NCI-H226 (cell line): ENCODE measurements at places on chromosomes 2 and 18.

GRCh38 chr2:226862623-226863022 lies 26.8 kb downstream of the RHBDD1 start:
- no peak for DNase-seq

- DNase-seq: no peak
Measured at GRCh38 chr18:37361335-37362157, 204.1 kb downstream of the CELF4 start.

DNA sequence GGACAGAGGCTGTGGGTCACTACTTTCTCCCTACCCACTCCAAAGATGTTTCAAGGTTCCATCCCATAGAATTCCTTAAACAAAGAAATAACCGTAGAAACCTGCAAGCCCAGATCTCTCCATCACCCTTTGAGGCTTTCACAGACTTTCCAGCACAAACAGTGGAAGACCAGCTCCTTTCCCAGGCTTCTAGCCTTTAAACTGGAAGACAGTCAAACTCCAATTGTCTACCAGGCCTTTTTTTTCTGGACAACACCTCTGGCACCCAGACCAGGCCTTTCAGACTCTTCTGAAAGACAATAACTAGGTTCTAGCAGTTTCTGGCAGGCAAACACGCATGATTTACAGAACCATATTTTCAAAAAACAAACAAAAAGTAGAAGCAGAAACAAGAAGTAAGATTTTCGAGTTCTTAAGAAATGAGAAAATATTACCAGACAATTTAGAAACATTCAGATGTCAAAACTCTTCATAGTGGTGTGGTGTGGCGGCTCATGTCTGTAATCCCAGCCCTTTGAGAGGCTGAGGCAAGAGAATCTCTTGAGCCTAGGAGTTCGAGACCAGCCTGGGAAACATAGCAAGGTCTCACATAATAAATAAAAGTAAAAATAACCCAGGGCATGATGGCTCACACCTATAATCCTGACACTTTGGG lies 106.8 kb upstream of the MSH2 start:
- no peak for DNase-seq

DNA sequence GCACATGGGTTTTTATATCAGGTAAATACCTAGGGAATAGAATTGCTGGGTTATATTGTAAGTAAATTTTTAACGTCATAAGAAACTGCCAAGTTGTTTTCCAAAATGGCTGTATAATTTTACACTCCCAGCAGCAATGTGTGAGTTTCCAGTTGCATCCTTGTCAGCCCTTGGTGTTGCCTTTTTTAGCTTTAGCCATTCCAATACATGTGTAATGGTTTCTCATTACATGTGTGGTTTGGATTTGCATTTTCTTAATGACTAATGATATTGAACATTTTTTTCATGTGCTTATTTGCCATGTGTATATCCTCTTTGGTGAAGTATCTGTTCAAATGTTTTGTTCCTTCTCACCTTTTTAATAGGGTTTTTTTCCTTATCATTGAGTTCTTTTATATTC lies 70.8 kb downstream of the ABI2 start:
- DNase-seq: no peak

DNA sequence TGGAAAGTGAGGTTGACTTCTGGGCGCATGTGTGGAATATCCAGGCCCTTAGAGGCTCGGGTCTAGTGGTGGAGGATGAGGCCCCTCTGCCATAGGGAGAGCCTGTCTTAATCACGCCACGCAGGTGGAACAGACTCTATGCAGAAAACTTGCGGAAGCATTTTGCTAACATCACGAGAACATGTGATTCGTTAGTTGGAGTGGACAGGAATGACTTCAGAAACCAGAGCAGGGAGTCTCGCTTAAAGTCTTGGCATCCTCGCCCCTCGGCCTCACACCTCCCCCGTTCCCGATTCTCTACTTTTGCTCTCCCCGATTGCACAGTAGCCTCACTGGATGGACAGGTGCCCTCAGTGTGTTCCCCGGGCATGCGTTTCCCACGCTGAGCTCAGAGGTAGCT lies 333.4 kb downstream of the GBX2 start:
- no peak for DNase-seq

DNA sequence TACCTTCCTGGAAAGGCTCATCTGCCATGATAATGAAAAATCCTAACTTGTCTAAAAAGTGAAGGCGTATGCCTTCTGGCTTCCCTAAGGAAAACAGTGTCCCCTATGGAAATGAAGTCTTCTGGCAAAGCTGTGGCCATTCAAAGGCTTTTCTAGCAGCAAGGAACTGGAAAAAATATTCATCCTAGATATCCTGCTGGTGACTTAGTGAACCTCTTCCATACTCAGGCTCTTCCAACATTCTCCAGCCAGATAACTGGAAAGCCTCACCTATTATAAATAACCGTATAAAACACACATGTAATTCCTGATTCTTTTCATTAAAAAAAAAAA lies 84.7 kb downstream of the RBMS1 start:
- DNase-seq: no peak

GRCh38 chr2:145503511-145503910 lies 983.6 kb upstream of the ZEB2 start:
- no peak for DNase-seq

GRCh38 chr2:138779781-138780445 lies at the start of gene NXPH2:
TSS of gene NXPH2 (minus strand) at chr2:138780390. CDS start at chr2:138780241, 149 bp downstream.
- no peak for DNase-seq

DNA sequence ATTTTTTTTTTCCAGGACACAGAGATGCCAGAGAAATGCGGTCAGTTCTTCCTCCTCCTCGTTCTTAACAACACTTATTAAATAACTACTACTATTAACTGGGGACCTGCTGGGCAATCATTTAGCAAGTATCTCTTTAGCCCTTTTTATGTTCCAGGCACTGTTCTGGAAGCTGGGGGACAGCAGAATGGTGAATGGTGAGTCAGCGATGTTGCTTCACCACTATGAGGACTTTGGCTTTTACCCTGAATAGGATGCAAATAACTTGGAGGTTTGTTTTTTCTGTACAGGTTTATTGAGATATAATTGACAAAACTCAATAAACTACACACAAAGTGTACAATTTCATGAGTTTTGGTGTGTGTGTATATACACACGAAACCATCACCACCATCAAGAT lies 179.9 kb upstream of the MSH6 start:
- no peak for DNase-seq

- no peak for DNase-seq
Measured at GRCh38 chr18:67876871-67877270, 360.4 kb upstream of the DSEL start.

GRCh38 chr2:17542471-17542870 lies 2.0 kb downstream of the VSNL1 start:
- no peak for DNase-seq

- no peak for DNase-seq
Measured at GRCh38 chr18:53755914-53756609, 468.4 kb downstream of the MBD2 start.

DNA sequence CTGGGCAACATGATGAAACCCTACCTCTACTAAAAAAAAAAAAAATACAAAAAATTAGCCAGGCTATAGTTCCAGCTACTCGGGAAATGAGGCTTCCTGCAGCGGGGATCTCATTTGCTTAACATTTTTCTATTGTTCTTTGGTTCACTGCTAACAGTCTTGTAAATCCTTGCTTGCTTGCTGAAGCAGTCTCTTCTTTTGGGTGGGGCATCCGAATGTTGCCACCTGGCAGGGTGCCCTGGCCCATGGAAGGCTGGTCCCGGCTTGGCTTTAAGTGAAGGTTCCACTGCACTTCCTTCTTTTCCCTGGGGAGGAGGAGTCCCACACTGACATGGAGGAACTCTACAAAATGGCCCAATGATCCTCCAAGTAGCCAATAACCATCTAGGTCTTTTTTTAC lies 6.0 kb upstream of the ANKRD29 start:
- no peak for DNase-seq

DNA sequence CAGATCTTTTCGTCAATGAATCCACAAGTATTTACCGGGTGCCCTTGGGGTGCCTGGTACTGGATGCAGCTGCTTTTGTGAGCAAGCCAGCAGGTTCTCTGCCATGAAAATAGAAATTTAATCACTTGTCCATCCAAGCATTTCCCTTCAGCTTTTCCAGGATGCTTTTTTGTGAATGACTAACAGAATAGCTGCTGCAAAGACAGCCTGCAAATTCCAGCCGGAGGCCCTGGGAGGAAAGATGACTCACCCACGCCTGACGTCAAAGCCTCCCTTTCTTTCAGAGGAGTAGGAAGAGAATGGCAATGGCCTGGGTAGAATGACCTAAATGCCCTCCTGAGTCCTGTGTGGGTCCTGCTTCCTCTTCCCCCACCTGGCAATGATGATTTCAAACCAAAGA lies 111.9 kb downstream of the AP1S3 start:
- peak; percentile 99 for DNase-seq

- DNase-seq: peak; percentile 54
Measured at GRCh38 chr2:144596073-144596871, 76.4 kb upstream of the ZEB2 start.

- no peak for DNase-seq
Measured at GRCh38 chr18:34077599-34077998, 147.1 kb downstream of the NOL4 start.

- DNase-seq: no peak
Measured at GRCh38 chr2:203675086-203675485, 31.4 kb upstream of the CD28 start.

DNA sequence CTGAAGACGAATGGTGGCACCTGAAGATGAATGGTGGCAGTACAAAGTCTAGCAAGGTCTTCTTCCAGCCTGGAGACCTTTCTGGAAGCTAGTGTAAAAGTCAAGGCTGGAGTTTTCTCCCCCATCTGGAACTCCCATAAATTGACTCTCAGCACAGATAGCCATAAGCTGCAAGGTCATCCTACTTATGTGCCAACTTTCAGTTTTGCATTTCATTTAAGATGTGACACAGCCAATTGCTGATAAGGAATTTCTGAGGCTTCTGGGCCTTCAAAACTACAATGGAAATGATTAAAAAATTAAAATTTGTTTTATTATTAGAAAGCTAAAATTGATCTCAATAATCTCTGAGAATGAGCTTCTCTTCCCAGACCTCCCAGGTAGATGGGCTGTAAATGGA lies 10.2 kb downstream of the XDH start:
- DNase-seq: no peak

- DNase-seq: no peak
Measured at GRCh38 chr2:143383016-143383415, 253.8 kb downstream of the ARHGAP15 start.

DNA sequence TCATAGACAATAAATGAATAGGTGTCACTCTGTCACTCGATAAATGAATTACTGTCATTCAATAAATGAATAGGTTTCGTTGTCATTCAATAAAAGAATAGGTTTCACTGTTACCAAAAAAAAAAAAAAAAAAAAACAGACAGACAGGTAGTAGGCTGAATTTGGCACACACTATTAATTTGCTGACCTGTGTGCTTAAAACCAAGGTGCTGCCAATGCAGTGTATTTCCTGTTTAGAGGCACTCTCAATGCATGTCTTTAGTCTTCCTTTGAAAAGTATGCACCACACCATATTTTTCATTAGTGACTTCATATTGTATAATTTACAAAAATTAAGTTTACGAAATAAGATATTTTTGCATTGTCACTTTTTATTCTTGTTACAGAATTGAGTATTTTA lies 16.2 kb downstream of the ANKRD62 start:
- DNase-seq: no peak

GRCh38 chr2:69255760-69256159 lies 131.3 kb downstream of the GFPT1 start:
- DNase-seq: no peak

DNA sequence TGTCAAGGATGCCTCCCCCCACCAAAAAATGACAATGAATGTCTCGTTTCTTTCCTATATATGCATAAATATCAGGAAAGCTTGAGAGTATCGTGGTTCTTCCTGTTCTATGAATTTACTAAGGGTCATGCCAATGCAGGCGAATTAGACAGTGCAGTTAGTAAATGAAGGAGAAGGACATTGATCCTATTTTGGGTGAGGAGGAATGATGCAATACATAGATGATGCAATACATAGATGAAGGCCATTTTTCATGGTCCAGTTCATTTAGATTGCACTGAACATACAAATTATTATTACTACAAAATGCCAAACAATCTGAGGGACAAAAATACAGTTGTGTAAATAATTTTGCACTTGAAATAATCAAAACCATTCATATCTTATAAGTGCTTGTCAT lies 1265.0 kb downstream of the LRP1B start:
- DNase-seq: no peak

DNA sequence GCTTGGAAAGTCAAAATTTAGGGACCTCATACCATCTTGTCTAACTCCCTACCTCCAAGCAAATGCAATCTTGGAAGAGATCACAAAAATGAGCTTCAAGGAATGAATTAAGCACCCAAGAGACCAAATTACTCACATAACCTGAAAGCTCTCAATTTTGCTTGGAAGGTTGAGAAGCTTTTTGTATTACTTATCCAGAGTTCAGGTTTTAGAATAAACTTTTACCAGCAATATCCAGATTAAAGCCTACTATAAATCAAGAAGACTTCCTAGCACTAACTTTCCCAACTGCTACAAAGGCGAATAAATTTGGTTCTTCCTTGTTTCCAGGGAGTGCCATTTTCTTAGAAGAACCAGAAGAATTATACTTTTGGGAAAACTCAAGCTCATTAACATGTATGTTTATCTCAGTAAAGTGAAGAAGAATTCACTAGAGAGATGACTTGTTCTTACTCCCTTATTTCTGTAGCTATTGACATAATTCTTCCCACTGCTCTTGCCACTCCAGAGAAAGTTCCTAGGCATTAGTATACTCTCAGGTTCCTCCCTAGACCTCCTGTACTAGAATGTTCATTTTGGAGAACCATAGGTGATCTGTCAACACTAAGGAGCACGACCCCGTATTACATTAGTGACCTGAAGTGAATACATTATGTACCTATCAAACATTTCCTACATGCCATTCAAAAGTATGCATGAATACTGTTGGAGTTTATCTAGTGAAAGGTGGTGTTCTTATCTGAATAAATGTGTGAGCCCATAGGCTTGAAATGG lies 18.0 kb upstream of the STPG4 start:
- no peak for DNase-seq

DNA sequence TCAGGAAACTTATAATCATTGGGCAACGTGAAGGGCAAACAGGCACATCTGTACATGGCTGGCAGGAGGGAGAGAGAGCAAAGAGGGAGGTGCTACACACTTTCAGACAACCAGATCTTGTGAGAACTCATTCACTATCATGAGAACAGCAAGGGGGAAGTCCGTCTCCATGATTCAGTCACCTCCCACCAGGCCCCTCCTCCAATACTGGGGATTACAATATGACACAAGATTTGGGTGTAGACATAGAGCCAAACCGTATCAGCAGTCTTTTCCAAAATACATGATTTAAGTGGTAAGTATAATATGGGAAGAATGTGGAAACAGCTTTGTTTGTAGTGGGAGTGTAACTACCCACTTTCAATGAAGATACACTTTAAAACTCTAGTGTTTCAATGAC lies 65.0 kb downstream of the EPB41L5 start:
- no peak for DNase-seq

GRCh38 chr2:73266061-73266901 lies 18.0 kb downstream of the FBXO41 start:
- no peak for DNase-seq
